ENCODE measurements at places on chromosomes 11 and 22. TPM values are rescaled to one million over a fixed set of nuclear protein-coding genes. Genes with fewer than 3 reads are reported as not detected.
A peak's percentile ranks its signal among the peaks of the same experiment; 100 is the strongest.

DNA sequence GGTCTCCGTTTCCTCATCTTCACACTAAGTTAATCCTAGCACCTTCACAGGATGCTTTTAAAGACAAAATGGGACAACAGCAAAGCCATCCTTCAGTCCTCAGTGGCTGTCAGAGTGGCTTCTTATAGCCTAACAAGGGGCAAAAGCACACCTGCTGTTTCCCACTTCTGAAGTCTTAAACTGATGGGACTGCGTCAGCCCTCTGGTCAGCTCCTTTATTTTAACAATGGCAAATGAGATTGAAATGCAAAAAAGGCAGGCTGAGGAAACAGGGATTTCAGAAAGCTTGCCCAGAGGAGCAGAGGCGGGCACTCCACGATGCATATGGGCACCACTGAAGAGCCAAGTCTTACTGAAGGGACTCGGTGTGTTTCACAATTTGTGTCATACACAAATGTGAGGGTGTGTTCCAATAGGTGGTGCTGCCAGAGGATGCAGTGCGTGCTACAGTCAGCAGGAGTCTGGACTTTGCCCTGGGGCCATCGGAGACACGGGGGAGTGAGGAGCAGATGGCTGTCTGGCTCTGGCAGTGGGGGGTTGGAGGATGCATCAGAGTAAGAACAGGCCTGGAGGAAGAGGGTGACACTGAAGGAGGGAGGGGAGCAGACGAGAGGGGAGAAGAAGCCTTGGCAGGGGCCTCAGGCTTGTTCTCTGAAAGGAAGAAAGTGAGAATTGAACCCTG lies 47.3 kb downstream of the TENM4 start:
- DNase-seq, result peak; percentile 42

DNA sequence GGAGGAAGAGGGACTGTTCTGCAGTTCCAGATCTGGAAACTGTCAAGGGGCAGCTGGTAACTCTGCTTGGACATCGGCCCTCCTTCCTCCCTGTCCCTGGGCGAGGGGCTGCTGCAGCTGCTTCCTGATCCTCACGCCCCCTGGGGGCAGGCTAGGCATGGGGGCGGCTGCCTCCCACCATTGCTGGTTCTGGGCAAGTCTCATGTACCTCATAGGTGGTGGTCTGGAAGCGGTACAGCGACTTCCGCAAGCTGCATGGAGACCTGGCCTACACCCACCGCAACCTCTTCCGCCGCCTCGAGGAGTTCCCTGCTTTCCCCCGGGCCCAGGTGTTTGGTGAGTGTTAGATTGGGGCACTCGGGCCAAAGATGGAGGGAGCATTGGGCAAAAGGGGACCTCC lies 5.0 kb downstream of the SNX15 start:
- no peak for DNase-seq

DNA sequence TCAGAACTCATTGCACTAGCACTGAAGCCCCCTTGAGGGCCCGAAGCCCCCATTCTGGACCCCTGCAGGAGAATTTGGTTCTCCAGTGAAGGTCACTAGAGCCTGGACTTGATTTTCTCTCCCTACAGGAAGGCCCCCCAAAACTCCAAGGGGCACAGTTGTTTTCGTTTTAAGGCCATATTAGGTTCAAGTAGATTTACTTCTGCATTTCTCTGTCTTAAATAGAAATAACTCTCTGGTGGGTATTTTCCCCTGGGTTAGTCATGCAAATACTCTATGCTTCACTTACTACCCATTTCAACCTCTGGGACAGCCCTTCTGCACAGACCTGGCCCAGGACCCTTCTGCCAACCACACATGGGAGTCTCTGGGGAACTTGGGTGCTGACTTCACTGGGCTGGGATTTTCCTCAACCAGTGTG lies 41.6 kb downstream of the WEE1 start:
- no peak for DNase-seq

DNA sequence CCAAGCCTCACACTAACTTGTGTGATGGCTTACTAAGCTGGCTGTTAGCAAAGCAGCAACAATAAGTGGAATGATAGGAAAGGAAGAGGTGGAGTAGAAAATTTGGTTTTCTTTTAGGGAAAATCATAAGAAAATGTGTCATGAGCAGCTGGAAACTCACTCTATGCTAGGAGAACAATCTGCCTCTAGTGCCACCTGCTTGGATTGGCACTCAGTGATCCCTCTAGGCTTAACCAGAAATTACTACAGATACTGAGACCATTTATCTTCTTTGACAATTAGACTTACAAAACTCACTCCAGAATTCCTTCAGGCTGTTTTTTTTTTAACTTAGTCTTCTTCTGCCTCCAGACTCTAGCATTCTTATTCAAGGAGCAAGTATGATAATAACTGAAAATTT lies 117.3 kb downstream of the CD44 start:
- DNase-seq, result no peak

DNA sequence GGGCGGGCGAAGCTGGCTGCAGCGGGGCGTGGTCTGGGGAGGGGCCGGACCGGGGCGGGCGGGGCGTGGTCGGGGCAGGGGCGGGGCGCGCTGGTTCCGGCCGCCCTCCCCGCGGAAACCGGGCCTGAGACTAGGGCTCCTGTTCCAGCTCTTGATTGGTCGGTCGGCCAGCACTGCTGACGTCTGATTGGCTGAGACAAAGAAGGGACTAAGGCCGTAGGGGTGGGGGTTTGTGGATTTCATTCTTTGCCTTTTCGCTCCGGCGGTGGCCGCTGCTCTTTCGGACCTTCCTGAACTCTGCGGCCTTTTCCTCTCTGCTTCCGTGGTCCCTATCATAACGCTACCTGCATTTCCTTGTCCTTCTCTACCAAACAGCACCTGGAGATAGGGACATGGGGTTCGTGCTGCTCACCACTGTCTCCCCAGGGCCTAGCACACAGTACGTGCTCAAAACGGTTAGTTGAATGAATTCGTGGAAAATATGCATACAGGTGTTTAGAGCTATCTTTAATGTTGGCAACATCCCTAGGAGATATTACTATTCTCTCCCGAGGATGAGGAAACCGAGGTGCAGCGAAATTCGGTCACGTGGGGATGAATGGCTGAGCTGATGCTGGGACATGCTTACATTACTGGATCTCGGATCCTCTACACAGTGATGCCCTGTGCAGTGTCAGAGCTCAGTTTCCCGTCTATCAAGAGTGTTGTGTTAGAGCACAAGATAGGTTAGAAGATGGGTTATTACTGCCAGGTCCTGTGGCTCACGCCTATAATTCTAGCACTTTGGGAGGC lies 62.8 kb downstream of the NFAM1 start:
- peak; percentile 97 for DNase-seq

DNA sequence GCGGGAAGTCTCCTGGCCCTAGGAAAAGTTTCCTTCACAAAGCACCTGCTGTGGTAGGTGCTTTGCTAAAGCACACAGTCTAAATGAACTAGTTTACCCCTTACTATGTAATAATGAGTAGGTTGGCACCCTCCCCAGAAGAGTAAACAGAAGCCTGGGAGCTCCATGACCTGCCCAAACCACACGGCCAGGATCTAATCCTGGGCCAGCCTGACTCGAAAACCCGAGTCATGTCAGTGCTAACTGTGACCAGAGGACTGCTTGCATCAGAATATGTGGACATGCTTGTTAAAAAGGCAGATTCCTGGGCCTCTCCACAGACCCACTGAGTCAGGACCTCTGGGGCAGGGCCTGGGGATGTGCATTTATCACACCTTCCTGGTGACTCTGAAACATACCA lies 67.7 kb downstream of the PANX1 start:
- no peak for DNase-seq

DNA sequence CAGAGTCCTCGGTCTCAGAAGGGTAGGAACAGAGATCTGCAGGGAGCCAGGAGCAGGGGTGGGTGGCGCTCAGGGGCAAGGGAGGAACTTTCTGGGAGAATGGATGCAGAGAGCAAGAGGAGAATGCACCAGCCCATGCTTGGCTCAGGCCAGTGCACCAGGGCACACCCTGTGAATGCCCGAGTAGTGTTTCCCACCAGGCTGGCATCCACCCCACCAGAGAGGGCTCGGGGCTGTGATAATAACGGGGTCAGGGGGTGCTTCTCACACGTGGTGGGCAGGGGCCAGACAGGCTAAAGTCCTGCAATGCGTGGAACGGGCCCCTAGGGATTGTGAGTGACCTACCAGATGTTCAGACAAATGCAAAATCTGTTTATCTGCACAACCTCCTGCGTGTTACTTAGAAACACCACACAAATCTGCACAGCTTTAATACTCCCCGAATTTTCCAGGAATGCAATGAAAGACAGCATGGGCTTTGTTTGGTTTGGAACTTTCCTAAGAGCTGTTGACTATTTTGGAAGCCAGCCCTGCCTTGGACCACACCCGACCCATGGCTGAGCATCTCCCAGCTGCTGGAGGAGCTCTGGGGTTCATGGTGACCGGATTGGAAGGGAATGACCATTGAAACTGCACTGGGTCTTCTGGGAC lies 368.3 kb downstream of the SHANK2 start:
- DNase-seq, result no peak

- no peak for DNase-seq
Observed at GRCh38 chr22:39563571-39564428, 6.8 kb upstream of the CACNA1I start.

GRCh38 chr11:47355283-47356128 lies 3.0 kb upstream of the MYBPC3 start:
- DNase-seq, result peak; percentile 96

GRCh38 chr11:47001781-47002181 lies 65.2 kb downstream of the CSTPP1 start:
- DNase-seq, result peak; percentile 15

GRCh38 chr22:45240104-45240809 lies 437 bp downstream of the KIAA0930 start:
- DNase-seq, result peak; percentile 43

DNA sequence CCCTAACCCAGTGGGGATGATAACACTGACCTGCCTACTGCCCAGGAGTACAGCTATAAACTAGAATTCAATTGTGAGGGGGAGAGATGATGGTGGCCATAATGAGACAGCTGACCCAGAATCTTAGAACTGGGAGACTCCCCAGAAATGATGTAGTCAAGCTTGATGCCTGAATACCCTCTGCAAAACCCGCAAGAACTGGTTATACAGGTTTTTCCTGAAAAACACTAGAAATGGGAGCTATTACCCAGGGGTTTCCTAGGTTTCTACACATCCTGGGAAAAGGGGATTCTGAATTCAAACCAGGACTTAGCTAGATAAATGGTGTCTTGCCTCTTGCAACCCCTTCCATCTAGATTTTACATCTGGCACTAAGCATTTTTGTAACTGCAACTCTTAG lies 113.8 kb upstream of the NARS2 start:
- DNase-seq, result no peak

DNA sequence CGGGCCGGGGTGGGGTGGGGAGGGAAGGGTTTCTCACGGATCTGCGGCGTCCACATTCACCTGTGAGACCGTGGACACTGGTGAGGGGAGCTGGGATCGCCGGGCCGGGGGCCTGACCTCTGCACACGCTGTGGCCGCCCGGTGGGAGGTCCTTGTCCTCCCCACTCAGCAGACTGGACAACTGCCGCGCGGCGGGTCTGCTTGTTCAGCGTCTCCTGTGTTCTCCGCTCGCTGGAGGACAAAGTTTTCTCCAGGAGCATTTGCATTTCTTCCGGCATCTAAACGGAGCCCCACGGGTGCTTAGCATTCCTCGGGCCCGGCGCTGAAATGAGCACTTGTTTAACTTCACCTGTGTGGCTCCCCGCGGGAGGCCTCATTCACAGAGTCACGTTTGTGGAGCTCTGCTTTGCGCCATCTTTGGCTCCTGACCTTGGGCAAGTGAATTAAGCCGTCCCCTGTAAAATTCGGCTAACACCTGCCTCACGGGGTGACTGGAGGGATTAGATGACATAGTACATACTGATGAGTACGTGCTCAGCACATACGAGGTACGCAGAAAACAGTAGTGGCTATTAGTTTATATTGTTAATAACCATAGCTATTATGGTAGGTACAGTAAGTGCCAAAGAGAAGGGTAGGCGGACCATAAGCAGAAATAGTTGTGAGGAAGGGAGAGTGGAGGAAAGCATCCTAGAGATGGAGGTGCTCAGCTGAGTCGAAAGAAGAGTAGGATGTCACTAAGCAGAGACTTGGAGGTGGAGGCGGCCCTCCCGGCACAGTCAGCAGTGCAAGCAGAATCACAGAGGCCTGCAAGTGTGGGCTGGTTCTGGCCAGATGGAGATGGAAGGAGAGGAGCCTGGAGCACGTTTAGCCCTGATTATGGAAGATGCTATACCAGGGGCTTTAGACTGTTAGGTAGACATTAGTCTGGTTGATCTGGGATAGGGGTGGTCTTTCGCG lies 885 bp downstream of the TRMU start:
- peak; percentile 70 for DNase-seq

DNA sequence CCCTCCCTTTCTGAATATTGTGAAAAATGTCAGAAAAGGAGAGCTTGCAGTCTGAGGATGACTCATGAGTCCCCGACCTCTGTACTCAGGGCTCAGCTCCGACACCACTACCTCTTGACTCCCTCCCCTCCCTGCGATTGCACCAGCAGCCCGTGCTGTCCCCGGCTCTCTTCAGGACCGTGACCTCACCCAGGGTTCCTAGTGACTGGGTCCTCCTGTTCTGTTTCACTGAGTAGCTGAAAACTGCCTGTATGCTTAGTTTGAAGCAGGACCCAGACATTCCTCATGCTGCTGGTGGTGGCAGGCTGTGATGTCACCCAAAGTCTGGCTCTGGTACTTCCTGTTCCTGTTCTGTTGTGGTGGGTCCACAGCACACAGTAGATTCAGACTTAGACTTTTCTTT lies 11.7 kb downstream of the PHRF1 start:
- DNase-seq, result no peak

GRCh38 chr11:131668500-131669400 lies 298.3 kb downstream of the NTM start:
- DNase-seq, result peak; percentile 80

- no peak for DNase-seq
Observed at GRCh38 chr11:76658231-76658630, 12.3 kb downstream of the LRRC32 start.

- no peak for DNase-seq
Observed at GRCh38 chr11:115475564-115475963, 28.7 kb downstream of the CADM1 start.

DNA sequence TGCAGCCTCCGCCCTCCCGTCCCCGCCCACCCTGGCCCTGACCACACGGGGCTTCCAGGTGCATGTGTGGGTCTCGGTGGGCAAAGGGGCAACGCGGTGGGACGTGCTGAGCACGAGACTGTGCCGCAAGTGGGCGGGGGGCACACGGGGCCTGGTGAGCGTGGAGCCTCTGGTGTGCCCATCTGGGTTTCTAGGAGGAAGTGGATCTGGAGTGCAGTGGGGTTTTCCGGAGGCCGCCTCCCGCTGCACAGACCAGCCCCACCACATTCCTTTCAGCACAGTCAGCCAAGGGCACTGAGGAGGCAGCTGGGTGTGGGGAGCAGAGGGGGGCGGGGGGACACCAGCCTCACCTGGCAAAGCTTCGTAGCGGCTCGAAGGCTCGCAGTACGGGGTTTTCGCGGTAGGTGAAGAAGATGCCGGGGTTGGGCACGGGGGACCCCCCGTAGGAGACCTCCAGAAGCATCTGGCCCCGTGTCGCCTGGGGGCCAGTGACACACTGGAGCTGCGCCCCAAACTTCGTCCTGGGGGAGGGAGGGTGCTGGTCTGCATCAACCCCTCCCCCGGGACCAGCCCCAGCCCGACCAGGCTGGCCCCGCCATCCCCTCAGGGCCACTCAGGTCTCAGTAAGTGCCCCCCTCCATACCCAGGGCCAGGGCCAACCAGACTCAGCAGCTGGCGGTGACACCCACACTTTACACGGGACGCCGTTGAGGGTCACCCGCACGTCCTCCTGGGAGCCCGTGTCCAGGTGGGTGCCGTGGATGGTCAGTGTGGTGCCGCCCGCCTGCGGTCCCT lies 12.4 kb upstream of the MAPK11 start:
- DNase-seq, result no peak

GRCh38 chr11:120013325-120014250 lies 124.3 kb downstream of the TRIM29 start:
- peak; percentile 87 for DNase-seq

Gene PRDM11
- 1.8 TPM for total RNA-seq

Gene SLC22A6
- not detected for total RNA-seq

Gene MEI1
- total RNA-seq, result not detected

Gene MRGPRE
- not detected for total RNA-seq

Gene LMO2
- total RNA-seq, result 0.92 TPM

All from neural progenitor cell (in vitro differentiated cells).